ENCODE measurements at places on chromosomes 2 and 18. TPM values are rescaled to one million over a fixed set of nuclear protein-coding genes. Genes with fewer than 3 reads are reported as not detected.

DNA sequence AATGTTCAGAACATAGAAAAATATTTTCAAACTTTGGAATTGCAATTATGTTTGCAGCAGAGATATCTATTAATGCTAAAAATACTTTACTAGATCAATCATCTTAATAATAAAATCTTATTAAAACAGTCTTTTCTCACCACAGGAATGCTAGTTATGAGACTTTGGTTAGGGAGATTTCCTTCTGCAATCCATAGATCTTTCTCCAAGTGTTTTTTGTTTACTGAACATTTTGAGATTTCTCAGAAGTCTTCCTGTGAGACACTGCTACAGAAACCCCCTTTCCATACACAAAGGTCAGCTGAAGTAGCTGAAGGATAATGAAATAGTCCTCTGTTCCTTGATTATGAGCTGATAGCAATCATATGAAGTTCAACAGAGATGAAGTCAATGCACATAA is 59.4 kb upstream of the RAPH1 start:
- no peak for DNase-seq

Gene ALLC
- not detected for total RNA-seq

Gene ZC3H15
- 76.5 TPM for total RNA-seq

Gene ME2
- total RNA-seq: 66.9 TPM

DNA sequence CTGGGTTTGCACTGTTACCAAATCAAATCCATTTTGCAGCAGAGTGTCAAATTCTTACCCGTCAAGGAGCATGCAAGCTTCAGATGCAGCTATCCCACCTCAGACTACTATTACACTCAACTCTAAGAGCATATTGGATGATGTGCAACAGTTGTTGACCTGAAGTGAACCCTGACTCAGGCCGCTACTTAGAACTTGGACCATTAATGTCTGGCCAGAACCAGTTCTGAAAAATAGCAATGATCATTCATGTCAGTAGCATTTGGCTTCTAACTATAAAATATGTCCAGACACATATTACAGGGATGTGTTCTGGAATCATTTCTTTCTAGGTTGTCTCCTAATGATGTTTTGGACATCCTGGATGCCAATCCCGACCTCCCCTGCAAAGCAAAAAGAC is 135.5 kb upstream of the PKDCC start:
- no peak for DNase-seq

DNA sequence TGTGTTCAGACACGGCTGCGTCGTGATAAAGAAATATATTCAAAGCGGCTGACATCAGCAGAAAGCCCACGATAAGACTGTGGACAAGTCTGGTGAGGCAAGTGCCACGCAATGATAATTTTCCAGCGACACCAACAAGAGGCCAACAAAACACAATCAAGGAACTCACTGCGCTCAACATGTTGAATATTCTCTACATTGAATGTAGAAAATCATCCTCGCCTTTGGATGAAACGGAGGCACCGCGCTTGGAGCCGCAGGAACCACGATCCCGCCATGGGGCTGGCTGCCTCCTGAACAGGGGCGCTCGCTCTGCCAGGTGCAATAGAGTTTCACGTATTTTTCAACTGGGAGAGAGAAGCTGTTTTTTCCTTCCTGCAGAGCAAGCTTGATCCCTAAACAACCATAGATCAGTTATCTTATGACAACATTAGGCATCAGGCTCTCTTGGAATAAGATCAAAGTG is 220.3 kb downstream of the ATAD2B start:
- no peak for DNase-seq

GRCh38 chr2:107727318-107727717 is 99.4 kb upstream of the RGPD4 start:
- no peak for DNase-seq

Gene CYP27C1
- 3.2 TPM for total RNA-seq

DNA sequence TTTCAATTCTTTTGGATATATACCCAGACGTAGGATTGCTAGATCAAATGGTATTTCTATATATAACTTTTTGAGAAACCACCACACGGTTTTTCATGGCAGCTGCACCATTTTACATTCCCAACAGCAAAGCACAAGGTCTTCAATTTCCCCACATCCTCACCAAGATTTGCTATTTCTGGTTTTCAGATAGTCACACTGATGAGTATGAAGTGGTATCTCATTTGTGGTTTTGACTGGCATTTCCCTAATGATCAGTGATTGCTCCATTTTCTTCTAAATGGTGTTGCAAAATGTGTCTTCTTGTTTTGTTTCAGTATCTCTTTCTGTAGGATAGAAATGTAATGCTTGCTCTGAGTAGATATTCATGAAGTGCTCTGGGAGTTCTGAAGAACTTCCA is 52.0 kb downstream of the ANKRD44 start:
- DNase-seq: no peak

All from H1 (cell line).